Cardiac muscle cell (in vitro differentiated cells and primary cell): ENCODE measurements at places on chromosomes 12 and 14. TPM values are rescaled to one million over a fixed set of nuclear protein-coding genes. Genes with fewer than 3 reads are reported as not detected.

The ORAI1 gene
- 36.7 and 41.5 TPM in 2 replicates for total RNA-seq

The NANOG gene
- 0.06 and 0.78 TPM in 2 replicates for total RNA-seq

The ASB8 gene
- total RNA-seq: 41.2 and 47.9 TPM in 2 replicates

The ANKRD13A gene
- 77.2 and 131 TPM in 2 replicates for total RNA-seq

The SPATA7 gene
- total RNA-seq: 25.6 and 38.5 TPM in 2 replicates

The LIMA1 gene
- 12.6 and 12.8 TPM in 2 replicates for total RNA-seq

The KRT78 gene
- not detected in 2 replicates for total RNA-seq

The TAS2R50 gene
- total RNA-seq: 1.1 and 1.9 TPM in 2 replicates

The CDKN1B gene
- total RNA-seq: 63.9 and 90.4 TPM in 2 replicates

The SIRT4 gene
- 7.4 and 10.3 TPM in 2 replicates for total RNA-seq

The SUPT16H gene
- total RNA-seq: 42.5 and 61.2 TPM in 2 replicates

The CCDC197 gene
- total RNA-seq: not detected in 2 replicates

The PRR4 gene
- 0.67 and 8.8 TPM in 2 replicates for total RNA-seq

The PLBD1 gene
- 3.7 and 10.0 TPM in 2 replicates for total RNA-seq
